ENCODE measurements at places on chromosomes 7 and 10.

- no peak for DNase-seq
Measured at GRCh38 chr10:84541289-84541637, 212.9 kb downstream of the CCSER2 start.

DNA sequence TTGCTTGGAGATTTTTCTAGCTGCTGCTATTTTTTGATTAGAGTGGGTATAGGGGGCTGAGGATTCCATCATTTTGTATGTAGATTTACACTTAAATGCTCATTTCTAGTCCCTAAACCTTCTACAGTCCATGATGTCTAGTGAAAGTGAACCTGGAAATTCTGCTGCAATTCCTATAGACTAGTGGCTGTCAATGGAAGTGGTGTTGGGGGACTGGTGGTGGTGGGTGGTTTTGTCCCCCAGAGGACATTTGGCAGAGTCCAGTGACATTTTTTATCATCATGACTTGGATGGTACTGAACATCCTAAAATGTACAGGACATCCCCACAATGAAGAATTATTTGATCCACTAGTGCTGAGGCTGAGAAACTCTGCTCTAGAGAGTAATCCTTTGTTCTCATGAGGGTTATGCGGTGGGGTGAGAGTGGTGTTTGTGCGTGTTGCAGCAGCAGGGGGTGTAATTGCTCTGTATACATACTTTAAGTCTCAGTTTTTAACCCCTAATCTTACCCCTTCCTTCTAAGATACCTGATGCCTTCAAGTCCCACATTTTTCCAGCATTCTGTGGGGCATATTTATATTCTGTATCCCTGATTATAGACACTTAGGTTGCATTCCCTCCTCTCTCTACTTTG is 35.0 kb downstream of the KIF11 start:
- DNase-seq: peak; percentile 37

DNA sequence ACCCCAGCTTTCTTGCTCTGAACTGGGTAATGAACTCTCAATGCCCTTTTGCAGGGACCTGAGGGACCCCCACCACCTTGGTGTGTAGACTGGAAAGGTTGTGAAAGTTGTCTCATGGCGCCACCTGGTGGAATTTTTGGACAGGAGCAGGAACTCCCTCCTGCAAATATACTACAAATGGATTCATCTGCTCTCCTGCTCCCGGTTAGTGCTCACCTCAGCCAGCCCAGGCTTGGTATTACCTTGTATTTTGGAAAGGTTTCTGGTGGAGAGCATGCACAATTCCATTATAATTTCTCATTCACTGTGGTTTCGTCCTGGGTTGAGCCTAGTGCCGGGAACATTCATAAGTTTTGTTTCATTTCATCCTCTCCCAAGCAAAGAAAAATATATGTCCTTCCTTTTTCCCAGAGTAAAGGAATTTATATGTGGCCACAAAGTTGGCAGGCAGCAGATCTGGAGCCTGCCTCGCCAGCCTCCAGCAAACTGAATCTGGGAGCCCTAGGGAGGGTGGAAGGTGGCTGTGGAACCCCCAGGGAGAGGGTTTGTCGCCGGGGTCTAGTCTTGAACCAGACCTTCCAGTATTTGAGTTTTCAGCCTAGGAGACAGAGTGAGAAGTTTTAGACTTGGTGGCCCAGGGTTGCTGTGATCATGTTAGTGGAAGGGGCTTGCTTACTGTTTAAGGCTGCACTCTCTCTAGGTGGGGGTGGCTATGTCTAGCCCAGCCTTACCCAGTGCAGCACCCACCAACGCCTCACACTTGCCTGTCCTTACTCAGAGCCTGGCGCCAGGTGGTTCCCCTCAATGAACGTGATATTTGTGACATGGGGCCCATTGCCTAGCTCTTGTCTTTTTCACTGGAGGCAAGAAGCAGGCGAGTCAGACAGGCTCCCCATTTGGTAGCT is 9.5 kb downstream of the FAM241B start:
- peak; percentile 35 for DNase-seq

DNA sequence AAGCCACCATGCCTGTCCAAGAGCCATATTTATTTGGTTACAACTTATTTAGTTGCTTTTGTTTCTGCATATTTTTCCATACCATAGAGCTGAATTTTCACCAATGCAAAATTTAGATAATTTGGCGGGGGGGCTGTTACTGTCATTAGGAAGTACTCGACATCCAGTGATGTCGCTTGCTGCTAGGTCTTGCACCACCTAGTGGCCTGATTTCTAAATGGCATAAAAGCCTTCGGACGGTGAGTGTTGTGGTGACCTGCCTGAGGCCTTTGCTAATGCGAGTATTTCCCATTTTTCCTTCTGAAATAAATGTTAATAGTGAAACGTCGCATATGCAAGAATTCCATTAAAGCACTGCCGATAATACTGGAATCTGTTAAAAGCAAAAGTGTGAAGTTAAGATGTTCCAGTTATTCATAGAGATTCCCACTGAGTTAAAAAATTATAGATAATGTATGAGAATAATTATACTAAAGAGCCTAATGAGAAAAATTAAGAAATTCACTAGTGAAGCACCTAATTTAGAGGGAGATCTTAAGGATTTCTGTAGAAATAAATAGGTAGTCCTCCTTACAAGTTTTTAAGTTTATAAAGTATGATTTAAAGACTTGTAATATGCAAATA is 86.1 kb upstream of the DNAJB6 start:
- DNase-seq: peak; percentile 47

GRCh38 chr7:71055504-71055903 is 76.4 kb upstream of the GALNT17 start:
- no peak for DNase-seq

GRCh38 chr7:135888740-135889139 is 88.4 kb downstream of the MTPN start:
- DNase-seq: no peak

DNA sequence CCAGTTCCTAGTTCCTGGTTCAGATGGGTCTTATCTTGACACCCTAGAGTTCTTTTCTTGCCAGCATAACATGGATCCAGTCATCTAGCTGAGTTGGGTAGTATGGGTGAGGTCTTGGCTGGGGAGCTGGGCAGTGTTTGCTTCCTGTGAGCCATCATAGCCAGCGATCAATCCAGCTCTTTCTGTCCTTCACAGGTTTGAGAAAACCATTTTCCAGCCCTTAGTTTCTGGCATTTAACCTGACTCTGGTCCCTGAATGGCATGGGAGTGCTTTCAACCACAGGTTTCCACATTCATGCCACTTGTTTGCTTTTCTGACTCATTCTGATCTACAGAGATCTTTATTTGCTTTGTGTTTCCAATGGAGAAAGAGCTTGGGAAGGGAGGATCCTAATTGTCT is 8.6 kb downstream of the SLC13A1 start:
- no peak for DNase-seq

GRCh38 chr10:72274213-72274729 is 547 bp downstream of the DDIT4 start:
- DNase-seq: no peak

GRCh38 chr10:121709675-121710073 is 111.4 kb upstream of the FGFR2 start:
- DNase-seq: no peak

All from NCI-H2227 treated with DMSO at 0.1 percent for 48 hours (cell line).